ENCODE measurements at places on chromosomes 1 and 21. TPM values are rescaled to one million over a fixed set of nuclear protein-coding genes. Genes with fewer than 3 reads are reported as not detected.

The DMRTA2 gene
- not detected for total RNA-seq

The WNT2B gene
- total RNA-seq = 1.3 TPM

GRCh38 chr1:89998306-89998705 lies 3.4 kb downstream of the ZNF326 start:
- no peak for DNase-seq

- no peak for DNase-seq
Observed at GRCh38 chr1:211621447-211622198, 42.7 kb upstream of the SLC30A1 start.

DNA sequence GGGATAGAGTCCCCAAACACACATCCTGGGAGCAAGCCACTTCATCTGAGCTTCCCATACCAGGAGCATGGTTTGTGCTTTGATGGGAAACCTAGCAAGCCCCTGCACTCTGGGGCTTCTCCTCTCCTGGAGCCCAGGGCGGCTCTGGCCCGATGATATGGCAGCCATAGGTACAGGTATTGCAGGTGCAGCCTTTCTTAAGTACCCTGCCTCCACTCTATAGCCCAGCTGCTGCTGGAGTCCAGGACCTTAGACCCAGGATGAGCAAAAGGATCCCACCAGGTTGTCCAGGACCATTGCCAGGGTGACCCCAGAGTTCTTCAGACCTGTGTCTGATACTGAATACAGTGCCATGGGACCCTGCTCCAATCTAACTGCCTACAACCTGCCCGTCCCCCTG lies 4.2 kb downstream of the C1orf226 start:
- DNase-seq = no peak

DNA sequence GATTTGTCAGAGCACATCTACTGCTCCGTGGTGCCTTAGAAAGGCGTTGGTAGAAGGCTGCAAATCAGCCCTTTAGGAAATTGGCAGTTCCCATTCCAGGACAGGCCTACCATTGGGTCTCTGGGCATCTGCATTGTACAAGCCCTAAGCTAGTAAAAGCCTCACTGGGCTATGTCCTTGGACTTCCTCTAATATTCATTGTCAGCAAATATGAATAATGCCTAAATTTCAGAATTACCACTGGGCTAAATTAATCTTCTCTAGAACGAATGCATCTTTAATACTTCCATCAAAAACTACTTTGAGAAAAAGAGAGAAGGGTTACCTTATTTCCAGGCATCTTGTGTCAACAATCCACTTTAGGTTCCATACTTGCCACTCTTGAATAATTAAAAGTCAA lies 41.5 kb upstream of the ATP1A1 start:
- DNase-seq = no peak

DNA sequence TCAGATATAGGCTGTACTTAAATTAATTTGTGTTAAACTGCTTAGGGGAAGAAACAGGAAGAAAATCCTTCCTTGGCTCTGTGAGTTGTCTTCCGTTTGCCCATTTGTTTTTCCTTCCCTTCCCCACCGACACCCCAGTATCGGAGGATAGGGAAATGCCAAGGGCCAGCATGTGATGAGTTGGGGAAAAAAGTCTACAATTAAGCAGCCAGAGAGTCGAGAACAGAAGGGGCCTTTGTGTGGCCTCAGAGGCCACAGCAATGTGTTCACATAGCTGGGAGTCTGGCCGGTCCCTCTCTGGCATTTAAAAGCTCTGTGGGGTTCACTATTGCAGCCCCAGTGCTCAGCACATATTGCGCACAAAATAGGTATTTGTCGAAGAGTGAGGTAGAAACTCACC lies 489.3 kb downstream of the MATN1 start:
- DNase-seq = no peak

DNA sequence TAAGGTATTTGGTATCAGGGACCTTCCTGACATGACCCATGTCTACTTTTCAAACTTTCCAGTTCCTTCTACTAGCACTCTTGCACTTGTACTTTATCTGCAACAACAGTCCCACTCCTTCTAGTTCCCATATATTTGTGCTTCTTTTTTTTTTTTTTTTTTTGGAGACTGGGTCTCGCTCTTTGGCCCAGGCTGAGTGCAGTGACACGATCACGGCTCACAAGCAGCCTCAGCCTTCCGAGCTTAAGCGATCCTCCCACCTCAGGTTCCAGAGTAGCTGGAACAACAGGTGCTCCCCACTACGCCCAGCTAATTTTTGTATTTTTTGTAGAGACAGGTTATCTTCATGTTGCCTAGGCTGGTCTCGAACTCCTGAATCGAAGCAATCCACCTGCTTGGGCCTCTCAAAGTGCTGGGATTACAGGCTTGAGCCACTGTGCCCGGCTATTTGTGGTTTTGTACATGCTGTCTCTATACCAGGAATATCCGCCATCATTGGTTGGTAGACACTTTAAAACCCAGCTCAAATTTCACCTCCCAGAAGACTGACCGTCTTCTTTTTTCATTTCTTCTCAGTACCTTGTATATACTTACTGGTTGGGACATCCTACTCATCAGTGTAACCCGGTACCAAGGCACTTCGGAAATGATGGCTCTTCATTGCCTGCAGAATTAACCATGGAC lies 1.1 kb downstream of the ZMYM1 start:
- no peak for DNase-seq

GRCh38 chr1:13583595-13583965 lies at the start of gene PDPN:
PDPN (plus strand) TSS chr1:13583832; CDS start chr1:13584034, 202 bp downstream.
- DNase-seq = no peak

DNA sequence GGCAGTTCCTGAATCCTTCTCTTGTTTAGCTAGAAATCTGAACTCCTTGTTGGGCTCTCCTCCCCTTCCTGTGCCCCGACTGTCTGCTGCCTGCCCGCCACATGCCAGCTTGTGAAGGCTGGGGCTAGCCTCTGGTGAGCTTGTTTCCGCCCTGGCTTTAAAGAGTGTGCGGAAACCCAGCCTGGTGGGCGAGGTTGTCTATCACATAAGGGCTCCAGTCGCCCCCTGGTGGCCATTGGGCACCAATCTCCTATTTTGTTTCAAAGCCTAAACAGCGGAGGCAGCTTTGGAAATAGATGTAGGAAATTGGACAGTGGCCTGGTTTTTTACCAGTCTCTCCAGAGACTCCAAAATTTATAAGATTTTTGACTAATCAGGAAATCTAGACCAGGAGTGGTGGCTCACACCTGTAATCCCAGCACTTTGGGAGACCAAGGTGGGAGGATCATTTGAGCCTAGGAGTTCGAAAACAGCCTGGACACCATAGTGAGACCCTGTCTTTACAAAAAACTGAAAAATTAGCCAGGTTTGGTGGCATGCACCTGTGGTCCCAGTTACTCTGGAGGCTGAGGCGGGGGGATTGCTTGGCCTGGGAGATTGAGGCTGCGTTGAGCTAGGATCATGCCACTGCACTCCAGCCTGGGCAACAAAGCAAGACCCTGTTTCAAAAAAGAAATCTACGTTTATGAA lies 9.8 kb downstream of the ATP8B2 start:
- DNase-seq = peak; percentile 49

Measured in kidney epithelial cell (primary cell).